ENCODE measurements at places on chromosomes 13 and 19.

GRCh38 chr13:97165502-97166425 is 56.4 kb upstream of the MBNL2 start:
- no peak for DNase-seq

DNA sequence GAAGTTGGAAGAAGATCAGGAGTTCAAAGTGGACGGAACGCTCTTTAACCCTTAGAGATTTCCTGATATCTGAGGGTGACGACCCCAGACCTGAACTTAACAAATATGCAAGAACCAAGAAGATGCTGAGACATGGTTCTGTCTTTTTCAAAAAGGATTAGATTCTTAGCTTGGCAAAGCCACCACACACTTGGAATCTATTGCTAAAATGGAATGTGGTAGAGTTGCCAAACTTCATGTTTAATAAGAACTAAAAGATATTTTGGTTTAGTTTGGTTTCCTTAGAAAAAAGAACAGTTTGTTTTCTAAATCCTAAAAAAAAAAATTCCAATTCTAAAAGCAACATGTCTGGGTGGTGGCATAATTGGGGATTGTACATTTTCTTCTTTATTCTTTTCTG is 29.5 kb downstream of the UNC13A start:
- no peak for DNase-seq

GRCh38 chr19:13827656-13828055 is 32.4 kb downstream of the ZSWIM4 start:
- DNase-seq, result no peak

GRCh38 chr13:80946008-80946802 is 605.3 kb upstream of the SPRY2 start:
- no peak for DNase-seq

DNA sequence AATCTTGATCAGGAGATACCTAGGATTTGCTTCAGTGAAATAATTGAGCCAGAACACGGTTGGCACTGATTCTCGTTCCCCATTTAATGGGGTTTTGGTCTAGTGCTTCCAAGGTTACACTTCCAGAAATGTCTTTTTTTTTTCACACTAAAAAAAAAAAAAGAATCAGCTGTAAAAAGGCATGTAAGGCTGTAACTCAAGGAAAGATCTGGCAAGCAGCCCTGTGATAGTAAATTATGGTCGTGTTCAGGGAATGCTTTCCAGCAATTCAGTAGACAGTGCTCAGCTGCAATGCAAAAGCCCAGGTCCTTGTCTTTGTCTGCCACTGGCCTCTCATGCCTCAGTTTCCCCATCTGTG is 27.2 kb upstream of the NDUFS7 start:
- no peak for DNase-seq

- no peak for DNase-seq
These were observed 17.0 kb upstream of the PIK3R2 start for GRCh38 chr19:18135712-18136584.

GRCh38 chr19:290372-291005 is 714 bp downstream of the PLPP2 start:
- peak; percentile 17 for DNase-seq

DNA sequence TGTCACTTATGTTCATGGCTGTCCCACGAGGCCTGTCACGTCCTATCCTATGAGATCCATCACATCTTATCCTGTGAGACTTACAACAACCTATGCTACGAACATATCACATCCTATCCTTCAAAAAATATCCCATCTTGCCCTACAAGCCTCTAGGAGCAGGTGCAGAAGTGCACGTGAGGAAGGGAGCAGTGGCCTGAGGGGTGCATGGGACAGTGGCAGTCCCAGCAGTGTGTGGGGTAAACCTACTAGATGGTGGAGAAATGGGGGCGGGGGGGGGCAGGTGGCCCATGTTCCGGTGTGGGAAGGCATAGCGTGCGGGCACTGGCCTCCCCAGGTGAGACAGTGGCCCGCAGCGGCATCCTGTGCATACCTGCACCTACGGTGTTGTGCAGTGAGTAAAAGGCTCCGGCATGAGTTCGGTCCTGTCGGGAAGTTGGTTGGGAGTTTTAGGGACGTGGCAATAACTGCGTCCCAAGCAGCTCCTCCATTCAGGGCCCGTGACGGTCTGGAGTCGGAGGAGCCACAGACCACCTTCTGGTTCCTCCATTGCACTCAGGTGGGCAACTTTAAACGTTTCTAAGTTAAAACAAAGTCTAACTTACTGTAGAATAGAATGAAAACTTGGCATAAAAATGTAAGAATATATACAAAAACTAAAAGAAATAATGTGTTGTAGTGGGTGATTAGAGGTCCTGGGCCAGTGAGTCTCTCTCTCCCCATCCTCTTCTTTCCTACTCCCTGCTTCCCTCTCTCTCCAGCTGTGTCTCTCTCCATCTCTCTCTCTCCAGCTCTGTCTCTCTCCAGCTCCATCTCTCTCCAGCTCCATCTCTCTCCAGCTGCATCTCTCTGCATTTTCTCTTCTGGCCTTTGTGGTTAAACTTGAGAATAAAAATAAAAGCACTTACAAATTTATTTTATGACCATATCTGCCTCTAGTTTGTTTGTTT is 42.1 kb downstream of the ATP11A start:
- DNase-seq, result no peak

- no peak for DNase-seq
These were observed 323.0 kb downstream of the NDFIP2 start for GRCh38 chr13:79803989-79804388.

- DNase-seq, result no peak
These were observed 12.8 kb downstream of the RGCC start for GRCh38 chr13:41470196-41470595.

- DNase-seq, result no peak
These were observed 16.9 kb upstream of the GPR18 start for GRCh38 chr13:99275093-99275469.

DNA sequence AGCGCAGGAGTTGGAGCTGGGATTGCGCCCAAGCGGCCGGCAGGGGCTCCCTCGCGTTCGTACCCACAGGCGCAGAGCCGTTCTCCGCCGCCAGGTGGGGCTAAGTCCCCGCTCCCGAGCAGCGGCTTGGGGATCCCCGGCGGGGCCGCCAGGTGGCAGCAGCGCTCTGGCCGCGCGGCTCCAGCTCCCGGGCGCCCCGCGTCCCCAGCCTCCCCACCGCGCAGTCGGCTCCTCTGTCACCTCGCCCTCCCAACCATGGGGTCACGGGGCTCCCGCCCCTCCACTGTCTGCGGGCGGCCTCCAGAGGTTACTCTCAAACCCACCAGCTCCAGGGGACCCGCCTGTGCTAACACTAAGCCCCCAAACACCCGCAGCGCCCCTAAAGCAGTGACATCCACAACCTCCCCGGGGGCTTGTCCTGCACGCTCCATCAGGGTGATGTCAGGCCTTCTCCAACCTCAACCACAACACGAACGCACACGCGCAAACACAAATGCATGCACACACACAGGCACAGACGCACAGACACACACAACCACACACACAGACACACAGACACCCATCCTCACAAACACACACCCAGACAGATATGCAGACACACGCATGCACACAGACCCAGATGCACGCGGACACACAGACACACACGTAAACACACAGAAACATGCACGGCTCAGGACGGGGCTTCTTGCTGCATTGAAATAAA is 18.4 kb upstream of the KCTD15 start:
- peak; percentile 80 for DNase-seq

GRCh38 chr19:15453906-15454860 is 4.4 kb upstream of the WIZ start:
- DNase-seq, result no peak

- no peak for DNase-seq
These were observed 47.6 kb upstream of the CNMD start for GRCh38 chr13:52787235-52787634.

GRCh38 chr13:99150575-99151361 is 49.9 kb upstream of the UBAC2 start:
- no peak for DNase-seq

DNA sequence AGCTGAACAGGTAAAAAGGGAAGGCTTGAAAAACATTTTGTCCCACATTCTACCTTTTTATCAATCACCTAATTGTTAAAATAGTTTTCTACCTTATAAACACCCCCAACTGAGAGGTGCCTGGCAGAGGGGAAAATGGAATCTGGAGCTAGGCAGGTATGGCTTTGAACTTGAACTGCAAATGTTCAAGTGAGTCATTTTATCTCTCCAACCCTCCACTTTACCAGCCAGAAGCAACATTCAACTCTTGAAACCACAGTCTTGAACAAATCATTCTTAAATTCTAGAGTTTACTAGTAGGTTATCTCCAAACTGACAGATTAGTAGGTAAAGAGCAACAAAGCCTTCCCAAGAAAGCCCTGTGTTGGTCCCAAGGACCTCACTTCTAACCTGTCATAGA is 116.9 kb downstream of the ABCC4 start:
- DNase-seq, result no peak

GRCh38 chr19:41112728-41113290 is 1.4 kb upstream of the CYP2F1 start:
- DNase-seq, result no peak

DNA sequence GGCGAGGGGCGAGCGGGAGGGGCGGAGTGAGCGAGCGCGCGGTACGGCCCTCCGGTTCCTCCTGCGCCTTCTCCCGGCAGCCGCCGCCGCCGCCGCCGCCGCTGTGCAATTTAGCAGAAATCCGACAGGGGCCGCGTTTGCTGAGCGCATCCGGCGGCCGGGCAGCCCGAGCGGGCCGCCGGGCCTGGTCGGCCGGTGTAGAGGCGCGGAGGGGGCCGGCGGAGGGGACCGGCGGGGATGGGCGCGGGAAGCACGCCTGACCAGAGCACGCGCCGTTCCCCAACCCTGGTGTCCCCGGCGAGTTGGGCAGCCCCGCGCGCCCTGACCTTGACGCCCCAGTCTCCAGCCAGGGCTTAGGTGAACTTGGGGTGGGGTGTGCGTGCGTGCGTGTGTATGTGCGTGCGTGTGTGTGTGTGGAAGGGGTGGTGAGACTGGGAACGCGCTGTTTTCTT is 144.5 kb upstream of the ZNF536 start:
- DNase-seq, result no peak

DNA sequence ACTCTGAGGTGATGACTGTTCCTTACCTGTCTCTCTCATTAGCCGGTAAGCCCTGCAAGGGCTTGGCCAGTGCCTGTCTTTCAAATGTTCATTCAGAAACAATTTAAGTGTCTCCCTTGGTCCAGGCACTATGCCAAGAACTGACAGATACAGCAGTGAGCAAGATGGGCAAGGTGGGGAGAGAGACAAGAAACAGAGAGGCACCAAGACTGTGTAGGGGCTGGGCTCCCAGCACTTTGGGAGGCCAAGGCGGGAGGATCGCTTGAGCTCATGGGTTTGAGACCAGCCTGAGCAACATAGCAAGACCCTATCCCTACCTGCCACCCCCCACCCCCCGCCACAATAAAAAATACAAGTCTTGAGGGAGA is 1.3 kb upstream of the CCNE1 start:
- no peak for DNase-seq

DNA sequence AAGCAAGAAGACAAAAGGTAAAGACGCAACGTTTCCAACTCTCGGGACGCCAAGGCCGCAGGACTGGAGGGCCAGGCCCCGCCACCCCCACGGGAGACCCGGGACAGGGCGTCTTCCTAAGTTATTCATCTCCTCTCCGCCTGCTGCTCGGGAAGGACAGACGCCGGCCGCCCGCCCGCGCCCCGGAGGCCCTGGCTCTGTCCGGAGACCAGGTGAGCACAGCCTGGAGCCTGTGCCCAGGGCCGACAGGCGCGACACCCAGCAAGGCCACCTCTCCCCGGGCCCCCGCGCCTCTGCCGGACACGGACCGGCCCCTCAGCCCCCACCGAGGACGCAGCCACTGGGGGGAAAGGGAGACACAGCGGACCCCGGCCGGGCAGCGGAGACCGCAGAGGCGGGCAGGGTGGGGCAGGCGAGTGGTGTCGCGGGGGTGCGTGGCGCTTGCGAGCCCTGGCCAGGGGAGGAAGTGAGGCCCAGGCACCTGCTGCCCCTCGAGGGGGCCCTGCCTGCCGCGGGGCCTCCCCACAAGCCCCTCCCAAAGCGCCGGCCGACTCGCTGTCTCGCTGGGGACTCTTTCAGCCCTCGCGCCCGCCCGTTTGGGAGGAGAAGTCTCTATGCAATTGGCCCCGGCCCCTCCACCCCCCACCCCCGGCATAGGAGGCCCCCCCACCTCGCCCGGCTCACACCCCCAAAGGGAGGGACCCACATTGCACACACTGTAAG is 17.2 kb downstream of the SMIM24 start:
- no peak for DNase-seq

DNA sequence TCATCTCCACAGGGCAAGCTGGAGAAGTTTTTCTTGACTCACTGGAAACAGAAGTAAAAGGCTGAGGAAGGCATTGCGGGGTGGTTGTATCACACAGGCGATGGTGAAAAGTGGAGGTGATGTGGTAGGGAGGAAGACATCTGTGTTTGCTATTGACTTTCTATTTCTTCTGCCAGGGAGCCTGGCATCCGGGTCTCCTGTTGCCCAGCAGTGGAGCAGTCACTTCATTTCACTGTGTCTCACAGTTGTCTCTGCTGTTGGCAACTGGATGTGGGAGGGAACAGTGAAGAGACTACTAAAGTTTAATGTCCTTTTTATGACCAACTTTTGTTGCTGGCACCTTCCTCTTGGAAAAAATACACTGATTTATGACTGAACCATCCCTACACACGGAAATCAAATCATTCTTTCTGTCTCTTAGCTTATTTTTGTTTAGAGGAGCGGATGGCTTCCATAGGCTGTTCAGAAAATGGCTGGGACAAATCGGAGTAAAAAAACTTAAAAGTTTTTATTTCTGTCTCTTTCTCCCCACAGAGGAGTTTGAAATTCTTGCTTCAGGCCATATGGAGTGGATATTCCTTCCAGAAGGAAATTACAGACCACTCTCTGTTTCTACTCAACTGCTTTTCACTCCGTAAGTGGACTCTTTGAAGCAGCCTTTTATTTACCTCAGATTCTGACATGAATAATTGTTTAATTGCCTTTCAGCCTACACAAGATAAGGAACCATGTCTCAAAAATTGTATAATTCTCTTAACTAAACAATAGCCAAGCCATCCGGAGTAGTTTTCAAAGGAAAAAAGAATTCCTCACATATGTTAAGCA is 23.8 kb upstream of the MEDAG start:
- no peak for DNase-seq

DNA sequence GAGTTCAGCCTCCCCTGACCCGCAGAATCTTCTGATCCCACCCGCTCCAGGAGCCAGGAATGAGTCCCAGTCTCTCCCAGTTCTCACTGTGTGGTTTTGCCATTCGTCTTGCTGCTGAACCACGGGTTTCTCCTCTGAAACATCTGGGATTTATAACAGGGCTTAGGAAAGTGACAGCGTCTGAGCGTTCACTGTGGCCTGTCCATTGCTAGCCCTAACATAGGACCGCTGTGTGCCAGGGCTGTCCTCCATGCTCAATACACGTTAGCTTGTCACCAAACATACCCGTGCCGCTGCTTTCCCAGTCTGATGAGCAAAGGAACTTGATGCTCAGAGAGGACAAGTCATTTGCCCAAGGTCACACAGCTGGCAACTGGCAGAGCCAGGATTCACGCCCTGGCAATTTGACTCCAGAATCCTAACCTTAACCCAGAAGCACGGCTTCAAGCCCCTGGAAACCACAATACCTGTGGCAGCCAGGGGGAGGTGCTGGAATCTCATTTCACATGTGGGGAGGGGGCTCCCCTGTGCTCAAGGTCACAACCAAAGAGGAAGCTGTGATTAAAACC is 1.1 kb upstream of the APOE start:
- no peak for DNase-seq

All from activated CD8-positive, alpha-beta memory T cell treated with anti-CD3 and anti-CD28 coated beads for 1 hour (primary cell).